Left colon (tissue), 2 donors: ENCODE measurements at places on chromosomes 4 and X. TPM values are rescaled to one million over a fixed set of nuclear protein-coding genes. Genes with fewer than 3 reads are reported as not detected.

DNA sequence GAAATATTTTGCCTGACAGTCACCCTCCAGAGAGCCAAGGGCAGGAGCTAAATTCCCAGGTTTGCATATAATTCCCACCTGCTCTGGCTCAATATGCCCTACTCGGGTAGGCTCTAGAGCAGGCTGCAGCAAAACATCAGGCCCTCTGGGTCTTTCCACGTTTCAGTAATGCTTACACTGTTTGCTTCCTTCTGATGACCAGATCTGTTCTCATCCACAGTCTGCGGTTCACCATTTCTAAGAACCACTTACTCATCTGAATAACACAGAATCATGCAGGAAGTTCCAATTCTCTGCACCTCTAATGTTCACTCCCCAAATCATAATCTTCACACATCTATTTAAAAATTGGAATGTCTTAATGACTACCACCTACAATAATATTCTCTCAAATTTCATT, 141.4 kb downstream of the PPP3CA start:
- DNase-seq: no peak

- DNase-seq: no peak
Measured at GRCh38 chr4:145099653-145100052, 1.5 kb downstream of the ABCE1 start.

DNA sequence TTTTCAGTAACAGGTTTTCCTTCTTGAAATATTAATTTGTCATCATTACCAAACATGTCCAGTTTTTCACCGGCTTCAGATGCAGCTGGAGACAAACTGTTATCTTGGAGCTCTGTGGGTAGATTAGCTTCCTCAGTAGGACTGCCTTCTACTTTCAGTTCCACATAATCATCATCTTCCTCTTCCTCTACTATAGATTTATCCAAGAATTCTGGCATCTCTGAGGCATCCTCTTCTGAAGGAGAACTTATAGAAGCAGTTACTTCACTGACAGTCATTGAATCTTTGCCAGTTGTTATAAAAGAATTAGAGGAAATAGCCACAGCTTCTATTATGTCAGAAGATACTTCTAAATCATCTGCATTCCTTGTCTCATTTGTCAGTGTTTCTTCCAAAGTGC, 162.9 kb downstream of the LRBA start:
- no peak for DNase-seq

DNA sequence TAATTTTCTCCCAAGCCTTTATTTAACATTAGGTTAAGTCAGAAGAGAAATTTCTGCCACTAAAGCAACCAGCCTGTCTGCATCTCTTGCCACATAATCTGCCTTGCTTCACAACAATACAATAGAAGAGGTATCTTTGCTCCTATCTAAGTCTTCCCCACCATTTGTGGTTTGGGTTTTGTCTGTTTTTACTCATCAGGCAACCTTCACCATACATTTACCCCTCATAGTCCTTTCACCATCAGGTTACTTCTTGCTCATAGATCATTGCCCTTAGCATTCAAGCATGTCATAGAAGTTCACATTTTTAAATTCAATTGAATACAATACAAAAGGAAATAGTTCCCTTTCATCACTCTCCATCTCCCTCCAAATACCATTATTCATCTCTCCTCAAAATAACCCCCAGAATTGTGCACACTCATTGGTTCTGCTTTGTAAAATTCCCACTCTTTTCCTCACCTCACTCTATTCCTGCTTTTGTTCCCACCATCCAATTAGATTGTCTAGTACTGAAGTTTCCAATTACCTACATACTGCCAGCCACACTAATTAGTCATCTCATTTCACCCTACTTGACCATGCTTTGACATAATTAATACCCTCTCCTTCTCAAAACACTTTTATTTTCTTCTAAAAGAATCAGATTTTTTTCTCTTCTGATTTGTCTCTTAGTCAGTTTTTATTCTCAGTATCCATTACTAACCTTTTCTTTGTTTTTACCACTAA, 1957.0 kb upstream of the AGA start:
- DNase-seq: no peak

DNA sequence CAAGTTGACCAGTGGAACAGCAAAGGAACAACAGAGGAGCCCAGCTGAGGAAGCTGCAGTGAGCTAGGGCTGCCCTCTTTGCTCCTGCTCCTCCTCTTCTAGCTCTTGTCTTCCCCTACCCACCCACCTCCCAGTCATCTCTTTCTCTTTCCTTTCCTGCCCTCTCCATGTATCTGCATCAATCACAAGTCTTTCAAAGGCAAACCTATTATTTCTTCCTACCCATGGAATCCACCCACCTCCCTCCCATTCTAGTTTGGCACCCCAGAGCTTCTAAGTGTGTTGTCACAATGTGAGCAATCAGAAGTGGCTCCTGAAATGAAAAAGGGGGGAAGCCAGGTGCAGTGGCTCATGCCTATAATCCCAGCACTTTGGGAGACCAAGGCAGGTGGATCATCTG, 69.3 kb downstream of the TSC22D3 start:
- DNase-seq: no peak

DNA sequence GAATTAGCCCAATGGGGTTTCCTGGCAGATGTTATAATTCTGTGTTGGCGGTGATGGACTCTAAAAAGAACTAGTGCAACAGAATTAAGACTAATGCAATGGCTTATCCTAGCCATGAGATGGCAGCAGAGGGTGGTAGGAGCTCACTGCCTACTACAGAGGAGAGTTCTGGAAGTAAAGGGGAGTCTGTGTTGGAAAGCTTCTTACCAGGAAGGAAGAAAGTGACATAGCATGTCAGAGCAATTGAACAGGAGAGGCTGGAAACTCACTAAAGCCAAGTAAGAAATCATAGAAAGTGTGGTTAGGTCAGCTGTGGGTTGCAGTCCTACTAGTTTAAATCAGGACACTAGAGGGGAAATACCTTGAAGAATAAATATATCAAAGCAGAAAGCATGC, 6.3 kb upstream of the TRPC5OS start:
- DNase-seq: no peak

Gene PASD1
- total RNA-seq: not detected

Gene USP17L17
- not detected for total RNA-seq

Gene CDX4
- total RNA-seq: not detected
